ENCODE measurements at places on chromosomes 3 and 15. TPM values are rescaled to one million over a fixed set of nuclear protein-coding genes. Genes with fewer than 3 reads are reported as not detected.

GRCh38 chr3:14347110-14347509, 55.3 kb upstream of the SLC6A6 start:
- H3K4me1 ChIP-seq = no peaks in the 10 kb centered on the region
- no peak overlapping the region for H3K4me3 ChIP-seq
- peaks cover 20% of the 10 kb centered on the region for H3K27me3 ChIP-seq
- no peak overlapping the region for H3K27ac ChIP-seq
- no peaks in the 10 kb centered on the region for H3K36me3 ChIP-seq
- no peak for DNase-seq

DNA sequence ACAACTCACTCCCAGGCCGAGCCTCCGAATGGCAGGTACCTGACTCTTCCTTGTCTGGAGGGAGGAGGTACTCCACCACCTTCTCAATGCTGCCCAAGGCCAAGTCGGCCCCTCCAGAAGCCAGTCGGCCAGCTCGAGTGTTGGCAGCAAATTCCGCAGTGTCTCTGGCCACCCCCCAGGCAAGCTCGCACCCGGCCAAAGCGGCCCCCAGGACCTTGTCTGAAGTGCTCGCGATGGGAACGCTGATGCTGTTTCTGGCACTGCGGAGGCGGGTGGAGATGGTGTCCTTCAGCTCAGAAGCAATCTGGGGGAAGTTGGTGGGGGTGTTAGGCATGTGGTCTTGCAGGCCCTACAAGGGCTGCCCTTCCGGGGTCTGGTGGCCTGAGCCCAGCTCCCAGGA, 9.2 kb downstream of the PLIN1 start:
- no peaks in the 10 kb centered on the region for H3K27me3 ChIP-seq
- H3K4me1 ChIP-seq = no peaks in the 10 kb centered on the region
- no peak overlapping the region for H3K4me3 ChIP-seq
- no peaks in the 10 kb centered on the region for H3K36me3 ChIP-seq

ESYT3 gene
- 0.44 TPM for total RNA-seq

FAN1 gene
- total RNA-seq = 29.8 TPM

All from MCF 10A (cell line).